ENCODE measurements at places on chromosomes 12 and 14.

DNA sequence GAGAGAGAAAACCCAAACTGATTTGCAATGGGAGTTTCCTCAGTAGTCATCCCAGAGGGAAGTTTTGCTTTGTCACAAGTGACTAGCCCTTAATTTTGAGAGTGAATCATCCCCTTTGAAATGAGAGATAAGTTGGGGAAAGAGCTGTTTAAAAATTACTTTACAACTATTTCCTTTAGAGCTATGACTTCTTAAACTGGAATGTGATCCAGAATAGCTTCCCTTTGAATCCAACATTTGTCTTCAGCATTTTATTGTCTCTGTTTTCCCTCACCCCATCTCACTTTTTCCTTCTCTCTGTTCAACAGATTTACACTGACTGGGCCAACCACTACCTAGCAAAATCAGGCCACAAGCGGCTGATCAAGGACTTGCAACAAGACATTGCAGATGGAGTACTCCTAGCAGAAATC, 109.3 kb downstream of the NAV3 start:
- no peak for DNase-seq

- DNase-seq: no peak
Measured at GRCh38 chr12:92139634-92140150, 6.0 kb downstream of the BTG1 start.

DNA sequence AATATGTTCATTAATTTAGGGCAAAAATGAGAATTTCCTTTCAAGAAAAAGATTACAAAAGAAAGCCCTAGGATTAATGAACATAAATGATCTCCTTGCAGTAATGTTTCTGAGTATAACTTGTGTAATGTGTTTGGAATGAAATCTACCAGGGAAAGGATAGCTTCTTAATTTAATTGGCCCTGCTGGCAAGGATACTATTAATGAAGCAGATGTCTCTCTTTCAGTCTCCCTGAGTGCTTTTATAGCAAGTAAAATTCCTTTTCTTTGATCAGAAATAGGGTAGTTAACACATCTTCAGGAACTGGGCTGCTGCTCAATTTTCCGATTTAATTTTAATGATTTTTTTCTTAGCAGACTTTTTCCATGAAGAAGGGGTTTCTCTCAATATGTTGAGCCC, 379.4 kb upstream of the PDE3A start:
- no peak for DNase-seq

- no peak for DNase-seq
Measured at GRCh38 chr12:16766736-16767135, 160.8 kb upstream of the LMO3 start.
